ENCODE measurements at places on chromosomes 7 and 10. TPM values are rescaled to one million over a fixed set of nuclear protein-coding genes. Genes with fewer than 3 reads are reported as not detected.

ZNF853 gene
- 0.07 TPM for total RNA-seq

DNA sequence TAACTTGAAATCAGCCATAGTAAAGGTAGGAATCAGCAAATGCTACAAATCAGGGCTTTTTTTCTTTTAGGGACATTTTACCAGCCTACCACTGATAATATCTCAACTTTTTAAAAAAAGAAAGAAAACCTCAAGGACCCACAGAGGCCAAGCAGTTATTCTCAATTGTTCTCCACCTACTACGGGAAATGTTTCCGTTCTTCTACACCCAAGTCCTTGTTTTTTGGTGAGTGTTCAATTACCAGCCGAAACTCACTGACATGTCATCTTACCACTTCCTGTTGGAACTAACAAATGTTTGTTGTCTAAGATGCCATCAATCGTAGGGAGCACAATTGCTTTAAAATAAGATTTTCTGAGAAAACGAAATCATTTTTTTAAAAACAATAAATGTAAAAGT is 50.2 kb upstream of the CDK1 start:
- no peak for DNase-seq

GRCh38 chr10:89382757-89383156 is 4.9 kb downstream of the IFIT1B start:
- no peak for DNase-seq

GPC2 gene
- total RNA-seq, result 1.4 TPM

- no peak for DNase-seq
Measured at GRCh38 chr7:8747338-8747737, 313.9 kb downstream of the NXPH1 start.

OPALIN gene
- total RNA-seq, result not detected
